NCI-H2081 treated with DMSO at 0.1 percent for 48 hours (cell line): ENCODE measurements at places on chromosomes 11 and 22.

GRCh38 chr22:29331213-29331612, 15.7 kb upstream of the RASL10A start:
- no peak for DNase-seq

GRCh38 chr22:35328472-35328885, 28.8 kb downstream of the TOM1 start:
- no peak for DNase-seq

- DNase-seq: no peak
Observed at GRCh38 chr22:32618441-32619140, 144.0 kb downstream of the FBXO7 start.

DNA sequence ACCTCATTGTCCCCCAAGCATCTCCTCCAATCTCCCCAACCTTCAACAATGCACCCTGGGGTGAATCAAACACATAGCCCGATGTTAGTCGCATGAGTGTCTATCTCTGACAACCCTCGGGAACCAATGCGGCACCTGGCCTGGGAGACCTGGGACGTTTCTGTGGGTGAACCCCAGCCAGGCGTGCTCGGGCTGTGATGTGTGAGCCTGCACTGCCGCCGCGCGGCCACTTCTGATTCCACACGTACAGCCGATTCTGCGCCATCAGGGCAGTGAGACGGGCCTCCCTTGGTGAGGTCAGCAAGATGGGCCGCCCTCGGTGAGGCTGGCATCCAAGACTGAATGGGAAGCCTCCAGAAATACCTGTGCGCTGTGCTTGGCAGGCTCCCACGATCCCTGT, 5.2 kb upstream of the H19 start:
- no peak for DNase-seq

GRCh38 chr22:27726686-27727449, 74.7 kb downstream of the MN1 start:
- DNase-seq: no peak

- no peak for DNase-seq
Observed at GRCh38 chr22:25497181-25497641, 67.3 kb upstream of the GRK3 start.

DNA sequence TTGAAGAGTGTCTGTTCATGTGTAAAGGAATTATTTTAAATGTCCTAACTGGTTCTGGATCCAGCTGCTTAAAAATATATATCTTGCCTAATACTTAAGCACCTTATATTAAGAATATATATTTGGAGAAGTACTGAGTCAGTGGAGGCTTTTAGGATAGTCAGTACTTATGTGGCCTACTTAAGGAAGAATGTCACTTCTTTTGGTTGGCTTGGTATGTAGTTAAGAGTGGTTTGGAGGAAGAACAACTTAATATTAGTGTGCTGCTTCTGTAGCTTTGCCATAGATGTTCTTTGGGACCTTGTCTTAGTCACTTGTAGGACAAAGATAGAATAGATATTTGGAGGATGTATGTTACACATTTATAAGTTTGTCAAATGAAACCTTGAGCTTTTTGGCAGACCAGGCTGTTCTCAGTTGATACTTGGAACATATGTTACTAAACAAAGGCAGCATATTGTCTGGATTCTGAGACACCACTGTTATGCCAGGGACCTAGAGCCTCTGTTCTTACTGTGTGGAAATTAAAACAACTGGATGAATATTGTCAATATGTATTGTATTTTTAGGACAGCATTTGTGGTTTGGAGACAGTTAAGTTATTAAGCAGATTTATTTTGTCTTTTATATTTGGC, 4.9 kb downstream of the HIPK3 start:
- DNase-seq: no peak

GRCh38 chr11:134022748-134023147, 46.1 kb upstream of the JAM3 start:
- no peak for DNase-seq

DNA sequence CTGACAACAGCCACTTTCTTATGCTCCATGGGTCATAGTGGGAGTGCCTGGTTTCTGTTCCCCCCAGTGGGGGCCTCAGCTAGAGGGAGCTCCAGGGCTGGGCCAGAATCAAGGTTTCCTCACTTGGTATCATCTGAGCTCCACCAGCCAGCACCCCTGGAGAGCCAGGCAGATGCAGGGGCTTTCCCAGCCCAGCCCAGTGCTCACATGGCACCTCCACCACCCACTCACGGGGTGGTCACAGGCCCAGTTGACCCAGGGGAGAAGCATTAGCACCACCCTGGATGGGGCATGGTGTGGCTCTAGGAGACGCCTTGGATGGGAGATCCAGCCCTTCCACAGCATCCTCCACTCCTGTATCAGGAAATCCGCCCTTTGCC, 24.1 kb upstream of the WNT7B start:
- DNase-seq: no peak

GRCh38 chr22:39234867-39235687, 9.7 kb downstream of the PDGFB start:
- DNase-seq: no peak

DNA sequence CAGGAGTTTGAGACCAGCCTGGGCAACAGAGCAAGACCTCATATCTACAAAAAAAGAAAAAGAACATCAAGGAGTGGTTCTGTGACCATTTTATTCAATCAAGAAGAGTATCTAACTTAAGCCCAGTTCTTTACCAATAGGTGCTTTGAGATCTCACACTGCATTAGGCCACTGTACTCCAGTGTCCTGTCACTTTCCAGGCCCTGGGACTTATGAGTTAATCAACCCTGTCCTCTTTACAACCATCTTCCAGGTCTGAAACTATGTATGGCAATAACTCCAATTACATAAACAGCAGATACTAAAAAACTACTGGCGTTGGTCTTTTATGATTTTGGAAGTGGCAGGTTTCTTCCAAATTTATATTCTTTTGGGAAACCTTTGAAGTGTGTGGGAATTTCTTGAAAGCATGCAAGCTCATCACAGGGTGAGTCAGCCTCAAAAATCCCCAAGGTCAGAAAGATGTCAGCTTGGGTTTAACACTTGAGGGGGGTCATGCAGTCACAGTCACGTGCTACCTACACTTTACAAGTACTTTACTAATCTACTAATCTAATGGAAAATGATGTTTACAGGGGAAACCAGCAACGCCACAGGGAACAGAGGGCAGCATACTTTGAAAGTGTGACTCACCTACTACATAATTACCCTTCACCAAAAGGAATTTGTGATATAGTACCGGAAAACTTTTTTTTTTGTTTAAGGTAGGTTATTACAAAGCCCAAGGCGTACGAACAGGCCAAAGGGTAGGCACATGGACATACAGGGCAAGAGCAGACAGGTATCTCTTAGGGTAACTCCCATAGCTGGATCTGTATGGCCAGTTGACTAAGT, 15.6 kb downstream of the PISD start:
- no peak for DNase-seq

- DNase-seq: no peak
Observed at GRCh38 chr11:130868721-130869390, 47.4 kb downstream of the SNX19 start.

DNA sequence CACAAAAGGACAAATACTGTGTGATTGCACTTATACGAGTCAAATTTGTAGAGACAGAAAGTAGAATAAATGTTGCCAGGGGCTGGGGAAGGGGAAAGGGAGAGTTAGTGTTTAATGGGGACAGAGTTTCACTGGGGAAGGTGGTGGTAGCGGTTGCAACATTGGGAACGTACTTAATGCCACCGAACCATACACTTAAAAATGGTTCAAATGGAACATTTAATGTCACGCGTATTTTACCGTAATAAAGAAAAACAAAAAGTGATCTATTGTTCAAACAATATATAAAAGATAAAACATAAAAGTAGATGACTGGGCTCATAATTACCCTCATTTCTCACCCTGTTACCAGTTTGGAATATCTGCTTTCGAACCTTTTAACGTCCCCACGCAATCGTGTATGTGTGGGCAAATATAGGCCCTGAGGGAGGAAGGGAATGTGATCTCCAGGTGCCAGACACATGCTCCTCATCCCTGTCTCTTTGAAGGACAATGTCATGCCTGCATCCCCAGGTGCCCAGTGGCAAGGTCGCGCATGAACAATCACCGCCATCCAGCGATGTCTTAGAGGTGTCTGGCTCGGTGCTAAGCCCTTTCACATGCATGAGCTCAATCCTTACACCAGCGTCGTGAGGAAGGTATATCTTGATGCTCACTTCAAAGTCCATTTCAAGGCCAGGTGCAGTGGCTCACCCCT, 35.3 kb downstream of the LIF start:
- no peak for DNase-seq

DNA sequence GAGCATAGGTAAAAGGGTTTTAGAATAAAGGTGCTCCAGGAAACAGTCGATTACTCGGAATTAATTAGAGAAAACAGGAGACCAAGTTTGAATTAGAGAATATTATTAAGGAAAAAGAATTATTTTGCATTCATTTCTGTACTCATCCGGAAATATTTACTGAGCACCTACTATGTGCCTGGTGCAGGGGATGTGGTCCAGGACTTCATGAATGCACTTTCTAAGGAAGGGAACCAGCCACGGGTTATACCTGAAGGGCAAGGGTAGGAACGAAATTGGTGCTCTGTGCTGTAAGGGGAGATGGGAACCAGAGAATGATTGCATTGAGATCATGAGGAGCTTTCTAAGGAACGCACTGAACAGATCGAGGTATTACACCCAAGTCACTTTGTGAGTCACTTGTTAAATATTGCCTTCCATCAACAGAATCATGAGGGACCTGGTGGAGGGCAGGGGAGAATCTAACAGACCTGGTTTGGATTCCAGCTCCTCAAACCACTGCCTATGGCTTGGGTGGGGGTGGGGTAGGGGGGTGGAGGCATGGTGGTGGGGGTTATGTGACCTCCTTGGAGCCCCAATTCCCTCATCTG, 40.9 kb downstream of the C11orf96 start:
- DNase-seq: no peak

- no peak for DNase-seq
Observed at GRCh38 chr11:79374727-79375126, 66.1 kb downstream of the TENM4 start.

DNA sequence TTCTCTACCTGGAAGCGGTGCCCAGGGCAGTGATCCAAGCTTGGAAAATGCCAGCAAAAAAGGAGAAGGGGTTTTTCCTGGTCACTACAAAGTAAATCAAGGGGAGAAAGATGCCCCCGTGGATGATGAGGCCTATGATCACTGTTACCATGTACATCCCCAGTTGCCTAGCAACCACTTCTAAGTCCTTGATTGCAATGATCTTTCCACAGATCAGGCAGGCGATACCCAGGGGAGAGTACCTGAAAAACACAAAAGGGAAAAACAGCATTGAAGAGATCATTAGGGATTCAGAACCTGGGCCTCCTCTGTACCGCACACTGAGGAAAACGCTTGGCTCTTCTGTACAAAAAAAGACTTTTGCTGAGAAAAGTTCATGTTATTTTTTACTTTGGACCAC, 127.1 kb downstream of the SLC1A2 start:
- no peak for DNase-seq

GRCh38 chr11:120117991-120118390, 19.9 kb downstream of the TRIM29 start:
- DNase-seq: no peak

DNA sequence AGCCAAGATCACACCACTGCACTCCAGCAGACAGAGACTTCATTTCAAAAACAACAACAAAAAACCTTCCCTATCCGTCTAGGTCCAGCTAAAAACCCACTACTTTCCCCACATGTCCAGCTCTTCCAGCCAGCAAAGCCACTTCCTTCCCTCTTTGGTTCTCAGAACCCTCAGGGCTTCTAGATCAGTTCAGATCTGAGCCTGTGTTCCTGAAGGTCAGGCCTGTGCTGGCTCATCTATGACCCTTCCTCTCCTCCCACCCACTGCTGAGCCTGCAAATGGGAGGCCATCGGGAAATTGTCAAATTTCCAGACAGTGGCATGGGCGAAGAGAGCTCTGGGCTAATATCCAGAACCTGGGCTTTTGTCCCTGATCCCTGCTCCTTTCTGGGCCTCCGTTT, 37.8 kb downstream of the SLCO2B1 start:
- DNase-seq: no peak

DNA sequence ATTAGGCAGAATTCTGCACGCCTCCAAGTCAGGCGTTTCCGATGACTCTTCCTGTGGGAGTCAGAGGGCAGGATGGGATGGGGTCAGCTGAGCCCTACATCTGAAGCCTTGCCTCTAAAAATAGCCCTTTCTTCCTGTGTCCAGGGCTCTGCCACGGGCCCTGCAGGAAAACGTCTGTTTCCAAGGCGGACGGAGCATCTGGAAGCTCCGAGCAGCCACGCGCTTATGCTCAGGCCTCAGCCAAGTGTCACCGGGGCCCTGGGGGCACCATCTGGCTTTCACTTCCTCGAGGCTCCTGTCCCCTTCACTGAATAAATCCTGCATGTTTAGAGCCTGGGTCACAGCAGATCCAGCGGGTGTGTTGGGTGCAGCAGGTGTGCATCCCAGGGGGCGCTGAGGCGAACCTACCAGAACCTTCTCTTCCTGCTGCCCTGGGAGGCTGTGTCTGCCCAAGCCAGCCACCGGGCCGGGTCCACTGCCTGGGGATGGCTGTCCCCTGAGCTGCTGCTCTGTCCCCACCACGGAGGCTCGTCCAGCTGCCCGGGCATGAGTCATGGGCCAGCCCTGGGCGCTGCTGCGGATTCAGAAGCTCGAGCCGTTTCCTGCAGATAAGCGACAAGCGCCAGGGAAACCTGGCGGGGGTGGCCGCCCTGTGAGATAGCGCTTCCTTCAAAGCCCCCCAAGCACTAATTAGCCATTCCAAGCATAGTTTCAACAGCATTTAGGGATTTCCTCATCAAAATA, 32.0 kb upstream of the LINC01488 start:
- no peak for DNase-seq

- DNase-seq: no peak
Observed at GRCh38 chr11:74669211-74670160, 61.7 kb downstream of the CHRDL2 start.

DNA sequence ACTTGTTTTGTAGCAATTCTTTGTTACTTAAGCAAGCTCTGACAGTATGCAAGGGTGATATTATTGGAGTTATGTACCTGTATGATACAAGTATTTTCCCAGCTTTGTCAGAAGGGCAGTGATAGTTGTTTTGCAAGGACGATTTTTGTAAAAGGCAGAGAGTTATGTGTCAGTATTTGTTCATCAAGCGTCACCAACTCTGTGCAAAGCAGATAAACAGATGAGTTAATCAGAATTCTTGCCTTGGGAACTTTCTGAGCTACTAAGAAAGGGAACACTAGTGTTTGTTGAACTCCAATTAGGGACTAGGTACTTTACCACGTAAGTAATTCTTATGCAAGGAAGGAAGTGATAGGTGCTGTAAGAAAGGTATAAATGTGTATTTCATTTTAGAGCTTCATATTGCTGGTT, 1.4 kb downstream of the USP47 start:
- DNase-seq: no peak

DNA sequence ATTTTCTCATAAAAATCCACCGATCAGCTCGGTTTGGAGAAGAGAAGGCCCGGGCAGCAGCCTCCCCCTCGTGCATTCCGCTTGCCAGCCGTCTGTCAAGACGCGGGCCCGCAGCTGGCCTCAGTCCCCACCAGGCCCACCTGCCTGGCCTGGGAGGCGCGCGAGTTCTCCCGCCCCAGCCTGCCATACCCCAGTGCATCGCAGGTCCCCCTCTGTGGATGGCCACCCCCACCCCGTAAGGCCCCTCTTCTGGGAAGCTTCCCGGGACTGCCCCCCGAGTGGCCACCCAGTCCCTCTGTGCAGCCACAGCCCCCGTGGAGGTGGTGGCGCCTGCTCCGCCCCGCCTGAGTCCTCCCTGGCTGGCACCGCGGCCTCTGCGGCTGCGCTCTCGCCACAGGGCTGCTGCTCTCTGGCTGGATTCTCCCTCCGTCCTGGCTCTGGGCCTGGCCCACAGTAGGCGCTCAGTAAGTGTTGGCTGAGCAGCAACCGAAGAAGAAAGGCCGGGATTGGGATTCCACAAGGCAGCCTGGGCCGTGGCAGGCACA, 74.0 kb upstream of the TCF20 start:
- no peak for DNase-seq

GRCh38 chr11:34558673-34559072, 45.1 kb upstream of the ELF5 start:
- DNase-seq: no peak
